ENCODE measurements at places on chromosomes 2 and 18. TPM values are rescaled to one million over a fixed set of nuclear protein-coding genes. Genes with fewer than 3 reads are reported as not detected.

GRCh38 chr2:204472375-204472774, 72.9 kb upstream of the PARD3B start:
- DNase-seq = no peak

- no peak for DNase-seq
Observed at GRCh38 chr18:2337552-2338141, 233.7 kb downstream of the METTL4 start.

GRCh38 chr2:53516650-53517049, 251.0 kb upstream of the CHAC2 start:
- no peak for DNase-seq

- no peak for DNase-seq
Observed at GRCh38 chr2:70214953-70215549, 24.2 kb upstream of the C2orf42 start.

DNA sequence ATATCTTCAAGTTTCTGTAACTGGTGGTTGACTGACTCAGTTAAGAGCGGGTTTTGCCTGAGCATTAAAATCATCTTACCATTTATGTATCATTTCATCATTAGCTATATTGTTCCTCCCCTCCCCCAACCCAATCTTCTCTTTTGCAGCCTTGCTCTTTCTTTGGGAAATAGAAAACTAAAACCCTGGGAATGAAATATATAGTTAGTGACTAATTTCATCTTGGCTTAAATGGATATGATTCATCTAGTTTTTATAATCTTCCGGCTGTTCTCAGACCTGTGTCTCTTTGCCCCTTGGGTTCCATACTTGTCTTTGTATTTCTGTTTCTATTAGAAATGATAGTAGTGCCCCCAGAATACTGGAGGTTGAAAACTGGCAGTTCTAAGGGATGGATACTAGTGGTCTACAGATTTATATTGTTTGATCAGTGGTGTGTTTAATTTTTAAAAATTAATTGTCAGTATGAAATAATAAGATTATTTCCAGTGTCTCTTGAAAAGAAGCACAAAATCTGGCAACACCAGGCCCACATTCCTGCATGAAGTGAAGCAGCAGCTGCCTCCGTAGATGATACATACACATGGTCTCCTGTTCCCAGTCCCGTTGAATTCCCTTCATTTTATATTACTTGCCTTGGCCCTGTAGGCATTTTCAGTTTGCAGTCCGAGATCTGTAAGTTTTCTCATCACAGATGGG, 44.5 kb downstream of the PHLPP1 start:
- DNase-seq = no peak

DNA sequence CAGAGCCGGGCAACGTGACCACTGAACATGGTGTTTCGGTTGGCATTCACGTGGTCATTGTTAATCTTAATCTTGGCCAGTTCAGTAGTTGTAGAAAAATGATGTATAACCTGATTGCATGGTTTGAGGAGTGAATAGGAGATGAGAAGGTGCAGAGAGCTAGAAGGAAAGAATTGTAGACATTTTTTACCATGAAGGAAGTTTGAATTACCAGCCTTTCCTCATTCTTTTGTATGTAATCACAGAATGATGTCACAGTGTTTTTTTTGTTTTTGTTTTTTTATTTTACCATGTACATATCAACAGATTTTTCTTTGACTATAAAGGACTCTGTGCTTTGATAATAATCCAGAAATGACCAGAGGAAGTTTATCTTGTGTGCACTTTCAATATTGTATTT, 126.3 kb downstream of the LTBP1 start:
- DNase-seq = no peak

DNA sequence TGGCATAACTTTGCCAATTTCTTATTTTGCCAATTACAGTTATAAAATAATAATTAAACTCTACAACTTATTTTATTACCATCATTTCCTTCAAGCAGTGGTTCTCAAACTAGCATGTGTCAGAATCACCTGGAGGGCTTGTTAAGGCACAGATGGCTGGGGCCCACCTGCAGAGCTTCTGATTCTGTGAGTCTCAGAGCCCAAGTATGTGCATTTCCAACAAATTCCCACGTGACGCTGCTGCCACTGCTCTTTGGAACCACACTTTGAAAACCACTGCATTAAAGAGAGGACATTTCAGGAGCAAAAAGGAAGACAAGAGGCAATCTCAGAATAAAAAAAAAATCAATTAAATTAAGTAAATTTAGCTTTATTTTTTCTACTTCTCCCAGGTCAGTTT, 94.0 kb upstream of the HNRNPA3 start:
- no peak for DNase-seq

- no peak for DNase-seq
Observed at GRCh38 chr2:84288293-84288692, 170.8 kb downstream of the SUCLG1 start.

- DNase-seq = no peak
Observed at GRCh38 chr2:9069543-9069942, 66.1 kb upstream of the MBOAT2 start.

- DNase-seq = no peak
Observed at GRCh38 chr2:195338856-195339255, 318.2 kb upstream of the SLC39A10 start.

DNA sequence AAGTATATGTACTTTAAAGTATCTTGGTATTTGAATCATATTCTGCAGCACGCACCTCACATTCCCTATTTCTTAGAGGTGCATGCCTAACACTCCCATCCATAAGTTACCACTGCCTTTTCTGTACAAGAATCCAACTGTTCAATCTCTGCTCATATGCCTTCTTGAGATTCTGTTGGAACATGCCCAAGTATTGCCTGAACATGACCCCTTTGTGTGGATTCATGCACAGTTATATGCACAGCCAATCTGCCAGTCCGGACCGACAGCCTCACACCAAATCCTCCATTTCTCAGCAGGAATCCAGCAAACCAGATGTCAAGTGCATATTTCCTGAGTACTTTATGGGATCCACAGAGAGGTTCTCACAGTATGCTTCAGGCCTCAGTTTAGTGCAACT, 222.0 kb downstream of the TMEM182 start:
- DNase-seq = no peak

- DNase-seq = peak; percentile 84
Observed at GRCh38 chr2:39736640-39737039, 42.4 kb downstream of the THUMPD2 start.

GRCh38 chr2:6653281-6653750, 212.4 kb downstream of the CMPK2 start:
- DNase-seq = no peak

Gene CREG2
- total RNA-seq = not detected

Gene SIX2
- 3.6 TPM for total RNA-seq

Gene CKAP2L
- 25.1 TPM for total RNA-seq

Gene SERPINB7
- 8.5 TPM for total RNA-seq

Gene ANTXR1
- total RNA-seq = 30.8 TPM

Gene TDRD15
- not detected for total RNA-seq

Gene ANKRD30B
- total RNA-seq = not detected

Gene OTOS
- not detected for total RNA-seq

Gene PDCD1
- total RNA-seq = not detected

Gene ONECUT2
- not detected for total RNA-seq

Gene LRRC30
- total RNA-seq = not detected

All from SJSA1 (cell line).